ENCODE measurements at places on chromosomes 6 and 20.

- no peaks in the 10 kb centered on the region for H3K4me1 ChIP-seq
- no peak overlapping the region for H3K4me3 ChIP-seq
- no peaks in the 10 kb centered on the region for H3K36me3 ChIP-seq
- H3K27ac ChIP-seq = no peak overlapping the region
Measured at GRCh38 chr20:54251096-54251495, 43.2 kb downstream of the PFDN4 start.

DNA sequence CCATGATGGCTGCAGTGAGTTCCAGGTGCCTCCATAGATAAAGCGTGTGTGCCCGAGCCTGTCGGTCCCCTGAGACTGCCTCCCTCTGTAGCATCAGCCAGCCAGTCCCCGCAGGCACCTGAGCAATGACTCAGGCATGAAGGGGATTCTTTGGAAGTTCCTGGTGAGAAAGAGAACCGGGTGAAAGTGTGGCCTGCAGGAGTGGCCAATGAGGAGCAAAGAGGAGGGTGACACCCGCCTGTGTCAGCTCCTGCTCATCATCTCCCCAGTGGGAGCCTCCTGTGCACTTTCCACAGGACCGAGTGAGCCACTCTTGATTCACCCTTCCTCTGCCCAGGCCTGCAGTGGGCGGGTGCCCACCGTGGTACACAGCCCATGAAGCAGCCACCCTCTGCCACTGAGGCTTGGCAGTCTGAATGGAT lies 71.2 kb upstream of the PTPN1 start:
- peaks cover 15% of the 10 kb centered on the region for H3K4me1 ChIP-seq
- H3K4me3 ChIP-seq = no peak overlapping the region
- no peak overlapping the region for H3K27ac ChIP-seq
- no peaks in the 10 kb centered on the region for H3K27me3 ChIP-seq

DNA sequence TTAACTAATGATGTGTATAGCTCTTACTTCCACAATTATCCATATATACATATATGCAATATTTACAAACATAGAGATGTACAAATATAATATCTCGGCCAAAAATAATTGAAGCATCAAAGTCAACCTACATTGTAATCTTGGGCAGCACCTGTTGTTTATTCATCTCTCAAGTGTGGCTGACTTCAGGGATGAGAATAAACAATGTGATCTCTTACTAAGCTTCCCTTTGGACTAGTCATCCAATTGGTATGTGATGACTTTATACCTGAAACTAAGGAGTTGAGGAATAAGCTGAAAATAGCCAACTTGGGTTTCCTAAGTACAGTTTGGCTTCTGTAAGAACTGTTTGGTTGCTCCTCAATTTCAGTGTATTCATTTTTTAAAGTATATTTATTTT lies 256.6 kb downstream of the KHDC1L start:
- no peaks in the 10 kb centered on the region for H3K4me1 ChIP-seq
- DNase-seq = no peak
- H3K36me3 ChIP-seq = no peaks in the 10 kb centered on the region
- H3K4me3 ChIP-seq = no peak overlapping the region
- H3K27ac ChIP-seq = no peak overlapping the region
- H3K27me3 ChIP-seq = no peaks in the 10 kb centered on the region

GRCh38 chr6:8651998-8652397 lies 216.7 kb upstream of the SLC35B3 start:
- no peak for DNase-seq
- no peak overlapping the region for H3K27ac ChIP-seq
- no peaks in the 10 kb centered on the region for H3K27me3 ChIP-seq

All from T-helper 2 cell treated with Interferon-gamma antibody and Interleukin-4, amounts not matched to agents 5 μg/mL and 100 μg/mL, for 36 hours (primary cell).